ENCODE measurements at places on chromosomes 6 and 20.
A peak's percentile ranks its signal among the peaks of the same experiment; 100 is the strongest.

DNA sequence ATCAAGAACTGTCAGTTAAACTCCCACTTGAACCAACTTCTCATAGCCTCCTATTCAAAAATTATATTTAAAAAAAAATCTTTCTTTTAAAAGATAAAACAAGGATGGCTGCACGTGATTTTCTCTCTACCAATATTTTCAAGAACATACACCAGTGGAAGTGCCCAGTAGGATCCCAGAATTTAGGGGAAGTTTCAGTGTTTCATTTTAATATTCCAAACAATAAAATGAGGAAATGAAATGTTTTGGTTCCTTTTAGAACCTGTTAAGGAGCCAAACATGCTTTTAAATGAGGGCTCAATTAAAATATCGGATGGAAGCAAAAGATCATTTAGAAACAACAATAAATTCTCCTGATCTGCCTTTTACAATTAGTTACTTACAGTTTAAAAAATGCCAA, 26.4 kb upstream of the PRELID3B start:
- DNase-seq: no peak

GRCh38 chr6:46849361-46849690, 56.1 kb downstream of the MEP1A start:
- no peak for DNase-seq

DNA sequence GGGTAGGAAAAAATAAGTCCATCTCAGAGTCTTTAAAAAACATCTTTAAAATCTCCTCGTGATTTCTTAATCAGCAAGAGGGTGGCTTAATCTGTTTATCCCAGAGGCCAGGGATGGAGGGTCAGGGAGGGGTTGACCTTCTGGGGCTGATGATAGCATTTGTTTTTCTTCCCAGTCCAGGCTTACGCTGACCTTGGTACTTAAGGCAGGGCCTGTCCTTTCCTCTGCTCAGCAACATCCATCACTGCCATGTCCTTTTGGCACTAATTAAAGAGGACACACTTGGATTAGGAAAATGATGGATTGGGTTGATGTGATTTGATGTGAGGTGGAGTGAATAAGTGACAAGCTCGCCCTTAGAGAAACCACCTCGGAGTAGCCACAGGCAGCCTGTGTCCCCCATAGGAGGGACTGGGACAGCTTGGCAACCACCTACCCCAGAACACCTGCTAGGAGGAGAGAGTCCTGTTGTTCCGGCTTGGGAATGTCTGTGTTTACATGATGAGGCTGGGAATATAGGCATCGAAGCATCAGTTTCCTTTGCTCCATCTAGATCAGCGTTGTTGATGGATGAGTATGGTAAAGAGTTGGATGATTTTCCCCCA, 44.2 kb downstream of the PHACTR3 start:
- peak; percentile 22 for DNase-seq

DNA sequence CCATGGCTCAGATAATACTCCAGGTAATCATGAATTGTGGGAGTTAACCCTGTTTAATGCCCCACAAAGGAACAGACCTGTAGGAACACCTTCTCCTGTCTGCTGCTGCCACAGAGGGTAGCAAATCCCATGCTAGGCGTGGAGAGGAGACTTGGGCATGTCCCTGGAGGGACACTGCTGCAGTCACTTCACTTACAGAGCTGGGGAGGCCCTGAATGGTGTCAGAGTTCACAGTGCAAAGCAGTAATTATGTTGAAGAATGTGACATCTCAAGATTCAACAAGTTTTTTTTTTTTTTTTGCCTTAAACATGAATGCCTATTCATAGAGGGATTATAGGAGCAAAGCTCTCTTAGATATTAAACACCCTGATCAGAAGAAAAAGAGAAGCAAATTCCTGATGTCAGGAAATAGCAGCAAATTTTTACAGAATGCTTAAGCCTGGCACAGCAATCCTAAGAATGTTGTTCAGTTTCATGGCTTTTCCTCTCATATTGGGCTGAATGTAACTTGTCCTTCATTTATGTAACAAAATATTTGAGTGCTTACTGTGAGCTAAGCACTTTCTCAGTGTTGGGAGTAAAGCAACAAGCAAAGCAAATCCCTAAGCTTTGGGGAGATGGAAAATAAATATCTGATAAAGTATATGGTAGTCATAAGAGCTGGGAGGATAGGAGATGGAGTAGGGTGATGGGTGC, 45.0 kb downstream of the CARMIL1 start:
- DNase-seq: no peak

Measured in eye (tissue), 1 donor.